Activated CD4-positive, alpha-beta memory T cell treated with anti-CD3 and anti-CD28 coated beads, Interleukin-2, amount 10 ng/mL, durations not matched to agents 7 days and 5 days (primary cell): ENCODE measurements at places on chromosomes 12 and 14. TPM values are rescaled to one million over a fixed set of nuclear protein-coding genes. Genes with fewer than 3 reads are reported as not detected.

LRFN5 gene
- not detected for total RNA-seq

TMCC3 gene
- 1.0 TPM for total RNA-seq

BHLHE41 gene
- total RNA-seq = not detected

TAMALIN gene
- 7.4 TPM for total RNA-seq

TSPAN11 gene
- not detected for total RNA-seq

POTEG gene
- total RNA-seq = not detected

ENDOU gene
- not detected for total RNA-seq

- peak; percentile 67 for DNase-seq
- H3K36me3 ChIP-seq = peaks cover 3% of the 10 kb centered on the region
- peak overlapping the region; percentile 85 for H3K4me3 ChIP-seq
These were observed 1.7 kb downstream of the CYP27B1 start for GRCh38 chr12:57765003-57765697.

- no peak for DNase-seq
- no peak overlapping the region for H3K4me3 ChIP-seq
- H3K4me1 ChIP-seq = peaks cover 37% of the 10 kb centered on the region
These were observed 1494.0 kb upstream of the TMEM132C start for GRCh38 chr12:126773012-126773411.

GRCh38 chr14:66240105-66240504 lies 246.1 kb upstream of the CCDC196 start:
- no peak overlapping the region for H3K4me3 ChIP-seq
- H3K36me3 ChIP-seq = no peaks in the 10 kb centered on the region
- H3K27me3 ChIP-seq = peaks cover 6% of the 10 kb centered on the region
- no peaks in the 10 kb centered on the region for H3K4me1 ChIP-seq

DNA sequence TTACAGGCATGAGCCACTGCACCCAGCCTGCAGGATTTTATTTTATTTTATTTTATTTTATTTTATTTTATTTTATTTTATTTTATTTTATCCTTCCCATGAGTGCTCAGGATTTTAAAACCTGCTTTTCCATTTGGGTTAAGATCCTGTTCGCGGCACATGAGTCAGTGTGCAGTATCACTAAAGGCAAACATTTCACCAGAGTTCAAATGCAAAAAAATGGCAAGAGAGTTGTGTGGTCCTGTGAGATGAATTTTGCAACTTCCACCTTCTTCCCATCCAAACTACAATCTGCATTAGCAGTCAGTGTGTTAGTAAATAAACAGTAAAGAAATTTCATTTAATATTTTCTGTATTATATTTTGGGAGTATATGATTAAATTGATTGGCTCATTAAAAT lies 29.0 kb downstream of the MOAP1 start:
- peaks cover 10% of the 10 kb centered on the region for H3K4me1 ChIP-seq
- DNase-seq = no peak
- no peak overlapping the region for H3K4me3 ChIP-seq
- no peaks in the 10 kb centered on the region for H3K36me3 ChIP-seq

- H3K27me3 ChIP-seq = no peaks in the 10 kb centered on the region
- no peak overlapping the region for H3K27ac ChIP-seq
- no peak overlapping the region for H3K4me3 ChIP-seq
- H3K36me3 ChIP-seq = peaks cover 5% of the 10 kb centered on the region
- no peak for DNase-seq
- H3K4me1 ChIP-seq = no peaks in the 10 kb centered on the region
These were observed 146.5 kb downstream of the KIF26A start for GRCh38 chr14:104284636-104285507.

- peaks cover 40% of the 10 kb centered on the region for H3K4me1 ChIP-seq
- DNase-seq = peak; percentile 31
- no peaks in the 10 kb centered on the region for H3K27me3 ChIP-seq
- no peak overlapping the region for H3K4me3 ChIP-seq
- no peak overlapping the region for H3K27ac ChIP-seq
These were observed 2.3 kb downstream of the SPATS2 start for GRCh38 chr12:49369411-49370145.

DNA sequence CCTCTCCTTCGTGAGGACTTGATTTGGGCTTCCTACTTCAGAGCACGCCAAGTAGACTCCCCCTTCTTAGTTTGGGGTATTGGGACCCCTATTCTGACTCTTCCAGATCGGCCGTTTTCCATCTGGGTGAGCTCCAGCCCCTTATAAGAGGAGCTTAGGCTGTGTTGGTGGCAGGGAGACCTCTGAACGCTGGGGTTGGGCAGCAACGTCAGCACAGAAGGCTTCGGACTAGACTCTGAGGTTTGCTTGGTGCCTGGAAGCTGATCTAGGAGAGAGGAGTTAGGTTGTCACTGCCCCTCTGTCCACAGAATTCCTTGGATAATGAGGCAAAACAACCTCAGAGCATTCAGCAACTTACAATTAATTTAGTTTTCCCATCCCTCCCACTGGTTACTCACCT lies 99.2 kb upstream of the RTL1 start:
- H3K36me3 ChIP-seq = no peaks in the 10 kb centered on the region
- peaks cover 12% of the 10 kb centered on the region for H3K4me1 ChIP-seq
- no peak for DNase-seq
- H3K27ac ChIP-seq = no peak overlapping the region

- no peak overlapping the region for H3K4me3 ChIP-seq
- no peak overlapping the region for H3K27ac ChIP-seq
- DNase-seq = no peak
- H3K27me3 ChIP-seq = no peaks in the 10 kb centered on the region
- no peaks in the 10 kb centered on the region for H3K36me3 ChIP-seq
These were observed 15.7 kb upstream of the PTPRO start for GRCh38 chr12:15306605-15307004.

- H3K4me3 ChIP-seq = no peak overlapping the region
- H3K27ac ChIP-seq = no peak overlapping the region
- no peaks in the 10 kb centered on the region for H3K36me3 ChIP-seq
- H3K4me1 ChIP-seq = no peaks in the 10 kb centered on the region
- H3K27me3 ChIP-seq = peaks cover 3% of the 10 kb centered on the region
These were observed 42.1 kb downstream of the IGF1 start for GRCh38 chr12:102438047-102438826.

DNA sequence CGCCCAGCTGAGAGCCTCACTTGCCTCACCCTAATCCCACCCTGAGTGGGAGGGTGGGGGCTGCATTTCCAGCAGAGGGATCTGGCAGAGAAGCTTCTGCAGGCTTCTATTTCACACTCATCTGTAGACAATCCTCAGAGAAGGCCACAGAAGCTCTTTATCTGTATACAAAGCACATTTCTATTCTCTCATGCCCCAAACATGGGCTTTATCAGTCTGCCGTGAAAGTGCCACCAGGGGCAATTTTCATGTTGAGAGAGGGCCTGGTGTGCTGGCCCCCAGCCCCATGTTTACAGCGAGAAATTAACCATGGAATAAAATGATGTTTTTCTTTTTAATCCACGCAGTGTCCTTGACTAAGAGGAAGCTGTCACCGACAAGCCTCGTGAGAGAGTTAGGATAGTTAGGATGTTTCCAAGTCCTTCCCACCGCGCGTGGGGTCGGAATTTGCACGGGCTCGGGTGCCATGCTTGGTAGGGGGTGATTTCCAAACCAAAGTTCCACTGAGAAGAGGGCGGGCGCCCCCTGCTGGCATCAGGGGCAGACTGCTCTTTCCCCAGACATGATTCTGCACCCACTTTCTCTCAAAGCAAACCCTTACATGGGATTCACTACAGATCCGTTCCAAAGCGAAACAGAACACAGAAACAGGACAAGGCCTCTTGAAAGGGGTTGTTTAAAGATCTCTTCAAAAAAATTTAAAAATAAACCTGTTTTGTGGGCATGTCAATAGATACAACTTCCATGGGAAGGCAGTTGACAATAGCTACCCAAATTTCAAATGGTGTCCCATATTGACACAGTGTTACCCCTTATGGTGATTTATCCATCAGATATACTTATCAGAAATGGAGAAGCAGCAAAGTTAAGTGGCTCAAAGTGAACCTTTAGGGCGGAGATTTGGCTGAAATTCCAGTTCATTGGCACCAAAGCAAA lies 19.4 kb downstream of the BDKRB1 start:
- DNase-seq = peak; percentile 60
- H3K27ac ChIP-seq = no peak overlapping the region
- H3K27me3 ChIP-seq = no peaks in the 10 kb centered on the region
- H3K36me3 ChIP-seq = no peaks in the 10 kb centered on the region
- H3K4me3 ChIP-seq = no peak overlapping the region

DNA sequence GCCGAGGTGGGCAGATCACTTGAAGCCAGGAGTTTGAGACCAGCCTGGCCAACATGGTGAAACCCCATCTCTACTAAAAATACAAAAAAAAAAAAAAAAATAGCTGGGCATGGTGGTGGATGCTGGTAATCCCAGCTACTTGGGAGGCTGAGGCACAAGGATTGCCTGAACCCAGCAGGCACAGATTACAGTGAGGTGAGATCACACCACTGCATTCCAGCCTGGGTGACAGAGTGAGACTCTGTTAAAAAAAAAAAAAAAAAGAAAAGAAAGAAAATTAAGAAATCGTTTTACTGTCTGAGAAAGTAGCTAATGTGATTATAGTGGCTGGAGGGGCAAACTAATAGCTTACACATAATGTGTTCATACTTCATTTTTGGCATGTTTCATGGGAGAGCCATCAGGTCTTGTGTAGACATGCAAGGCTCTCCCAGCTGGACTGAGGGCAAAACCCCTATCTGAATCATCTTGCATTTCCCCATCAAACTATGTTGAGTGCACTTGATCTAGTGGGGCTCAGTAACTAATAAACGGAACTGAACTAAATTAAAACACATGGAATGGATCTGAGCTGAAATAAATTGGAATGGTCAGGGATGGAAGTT lies 16.2 kb downstream of the KIF21A start:
- H3K27me3 ChIP-seq = no peaks in the 10 kb centered on the region
- no peak overlapping the region for H3K4me3 ChIP-seq
- H3K36me3 ChIP-seq = no peaks in the 10 kb centered on the region

DNA sequence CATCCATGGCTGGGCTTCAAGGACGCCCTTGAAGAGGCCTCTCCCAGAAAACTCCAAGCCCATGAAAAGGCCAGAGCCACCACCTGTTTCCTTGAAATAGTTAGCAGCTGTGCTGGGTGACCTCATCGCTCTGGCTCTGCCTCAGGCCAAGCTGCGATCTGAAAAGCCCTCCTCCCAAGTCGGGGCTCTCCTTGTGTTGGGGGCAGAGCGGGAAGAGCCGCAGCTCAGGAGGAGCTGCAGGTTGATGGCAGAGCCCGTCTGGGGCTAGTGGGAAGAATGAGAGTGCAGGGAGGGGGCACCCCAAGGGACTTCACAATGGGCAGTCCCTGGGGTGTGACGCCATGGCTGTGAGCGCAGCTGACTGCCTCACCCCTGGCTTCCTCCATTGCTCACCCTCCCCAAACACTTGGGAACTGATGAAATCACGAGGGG lies 50.0 kb upstream of the STON2 start:
- H3K4me3 ChIP-seq = no peak overlapping the region
- no peak overlapping the region for H3K27ac ChIP-seq
- DNase-seq = no peak
- no peaks in the 10 kb centered on the region for H3K36me3 ChIP-seq
- peaks cover 5% of the 10 kb centered on the region for H3K4me1 ChIP-seq
- peaks cover 17% of the 10 kb centered on the region for H3K27me3 ChIP-seq
